ENCODE measurements at places on chromosomes 12 and 14. TPM values are rescaled to one million over a fixed set of nuclear protein-coding genes. Genes with fewer than 3 reads are reported as not detected.

- no peak for DNase-seq
- no peak overlapping the region for H3K27ac ChIP-seq
- no peak overlapping the region for H3K4me3 ChIP-seq
- no peaks in the 10 kb centered on the region for H3K27me3 ChIP-seq
- peaks cover 61% of the 10 kb centered on the region for H3K4me1 ChIP-seq
Observed at GRCh38 chr14:102811254-102811963, 34.2 kb downstream of the TRAF3 start.

- no peak overlapping the region for H3K4me3 ChIP-seq
- H3K4me1 ChIP-seq = peaks cover 33% of the 10 kb centered on the region
- peaks cover 20% of the 10 kb centered on the region for H3K36me3 ChIP-seq
- H3K27me3 ChIP-seq = no peaks in the 10 kb centered on the region
- DNase-seq = no peak
- peak overlapping the region; percentile 64 for H3K27ac ChIP-seq
Observed at GRCh38 chr14:89304972-89305703, 111.9 kb downstream of the FOXN3 start.

- H3K4me3 ChIP-seq = no peak overlapping the region
- H3K27me3 ChIP-seq = peaks cover 3% of the 10 kb centered on the region
- no peak overlapping the region for H3K27ac ChIP-seq
- H3K4me1 ChIP-seq = no peaks in the 10 kb centered on the region
- no peak for DNase-seq
Observed at GRCh38 chr12:31008241-31008761, 65.4 kb upstream of the DDX11 start.

- no peak for DNase-seq
- H3K27ac ChIP-seq = no peak overlapping the region
- H3K4me1 ChIP-seq = no peaks in the 10 kb centered on the region
- H3K4me3 ChIP-seq = no peak overlapping the region
- H3K27me3 ChIP-seq = peaks cover 12% of the 10 kb centered on the region
Observed at GRCh38 chr12:119920064-119920463, 42.9 kb upstream of the CIT start.

GRCh38 chr14:71384007-71384845 is 477.0 kb downstream of the PCNX1 start:
- peaks cover 8% of the 10 kb centered on the region for H3K4me1 ChIP-seq
- no peak overlapping the region for H3K27ac ChIP-seq
- peaks cover 19% of the 10 kb centered on the region for H3K36me3 ChIP-seq
- H3K27me3 ChIP-seq = no peaks in the 10 kb centered on the region

DNA sequence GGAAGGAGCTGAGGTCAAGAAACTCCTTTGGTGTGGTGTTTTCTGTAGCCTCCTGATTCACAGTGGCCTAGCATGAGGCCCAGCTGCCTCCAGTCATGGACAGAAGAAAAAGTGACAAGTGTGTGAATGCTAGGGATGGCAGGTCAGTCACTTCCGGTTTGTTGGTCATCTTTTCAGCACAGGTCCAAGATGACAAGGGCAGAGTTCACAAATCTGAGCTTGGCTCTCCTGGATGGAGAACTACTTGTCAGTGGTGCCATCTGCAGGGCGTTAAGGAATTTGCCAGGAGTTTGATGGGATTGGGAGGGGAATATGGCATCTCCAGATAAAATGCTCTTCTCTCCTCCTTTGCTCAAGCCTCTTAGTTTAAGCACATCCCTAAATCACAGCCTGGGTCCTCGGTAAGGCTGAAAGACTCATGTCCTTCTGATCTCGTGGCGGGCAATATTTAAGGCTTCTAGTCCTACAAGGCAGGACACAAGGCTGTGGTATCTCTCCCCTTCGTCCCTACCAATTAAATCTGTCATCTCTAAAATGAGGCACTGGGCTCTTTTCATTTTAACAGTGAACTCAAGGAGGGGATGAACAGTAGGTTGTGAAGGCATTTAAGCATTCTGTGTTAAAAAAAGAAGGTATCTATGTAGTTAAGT is 10.0 kb downstream of the TUBA1B start:
- H3K27ac ChIP-seq = no peak overlapping the region
- no peaks in the 10 kb centered on the region for H3K27me3 ChIP-seq
- no peaks in the 10 kb centered on the region for H3K36me3 ChIP-seq
- H3K4me3 ChIP-seq = no peak overlapping the region

- peaks cover 58% of the 10 kb centered on the region for H3K27me3 ChIP-seq
- H3K4me3 ChIP-seq = peak overlapping the region; percentile 71
- peaks cover 16% of the 10 kb centered on the region for H3K4me1 ChIP-seq
- H3K36me3 ChIP-seq = no peaks in the 10 kb centered on the region
Observed at GRCh38 chr12:67067453-67068203, 201.5 kb upstream of the CAND1 start.

MDGA2 gene
- total RNA-seq = not detected

CLEC9A gene
- total RNA-seq = not detected

TDP1 gene
- total RNA-seq = 79.6 TPM

KLHL33 gene
- 0.17 TPM for total RNA-seq

Data from activated CD4-positive, alpha-beta T cell treated with anti-CD3 and anti-CD28 coated beads, Interleukin-2, amount 10 ng/mL, durations not matched to agents 7 days and 5 days (primary cell).